Fibroblast of villous mesenchyme (primary cell): ENCODE measurements at places on chromosomes 4 and X.

DNA sequence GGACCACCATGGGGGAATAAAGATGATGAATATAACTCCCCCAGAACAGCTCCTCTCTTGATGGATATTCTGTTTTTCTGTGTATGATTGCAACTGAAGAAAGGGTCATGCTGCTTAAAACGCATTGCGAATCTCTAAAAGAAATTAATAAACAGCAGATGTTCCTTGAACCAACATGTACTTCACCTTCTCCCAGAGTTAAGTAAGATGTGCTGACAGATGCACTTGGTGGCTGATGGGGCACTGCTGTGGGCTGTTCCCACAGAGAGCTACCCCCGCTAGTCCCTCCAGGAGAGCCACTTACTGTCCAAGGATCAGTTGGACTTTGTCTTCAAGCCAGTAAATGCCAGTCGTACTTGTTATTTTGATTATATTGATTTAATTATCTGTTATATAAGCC lies 26.3 kb upstream of the C4orf54 start:
- no peak for DNase-seq

- no peak for DNase-seq
These were observed 150.6 kb downstream of the CEP135 start for GRCh38 chr4:56099378-56099786.

DNA sequence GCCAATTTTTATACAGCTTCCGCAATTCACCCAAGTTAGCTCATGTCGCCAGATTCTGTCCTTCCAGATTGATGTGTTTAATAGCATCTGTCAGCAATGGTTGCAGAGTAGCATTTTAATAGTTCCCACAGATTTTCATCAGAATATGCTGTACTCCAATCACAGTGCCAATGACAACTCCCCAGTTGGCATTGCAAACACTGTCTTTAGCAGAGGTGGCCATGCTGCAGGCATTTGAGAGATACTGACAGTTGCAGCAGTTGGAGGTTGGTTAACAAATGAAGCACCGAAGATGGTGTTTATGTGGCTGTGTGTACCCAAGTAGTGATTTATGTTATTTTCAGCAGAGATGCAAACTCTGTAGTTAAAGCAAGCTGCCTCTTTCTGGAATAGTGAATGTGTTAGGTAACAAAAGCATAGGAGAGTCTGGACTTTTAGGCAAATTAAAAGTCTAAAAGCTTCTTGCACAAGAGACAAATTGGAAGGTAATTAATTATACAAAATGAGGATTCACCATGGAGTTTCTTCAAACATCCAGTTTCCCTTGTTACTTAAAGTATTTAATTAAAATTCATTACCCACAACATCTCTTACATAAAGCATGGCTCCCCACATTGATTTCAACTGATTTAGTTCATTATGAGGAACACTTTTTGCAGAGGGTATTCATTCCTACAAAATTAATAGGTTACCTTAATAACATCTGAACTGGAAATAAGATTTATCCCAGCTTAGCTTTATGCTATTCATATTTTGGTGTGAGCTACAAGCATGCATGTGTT lies 65.2 kb downstream of the PARM1 start:
- no peak for DNase-seq

DNA sequence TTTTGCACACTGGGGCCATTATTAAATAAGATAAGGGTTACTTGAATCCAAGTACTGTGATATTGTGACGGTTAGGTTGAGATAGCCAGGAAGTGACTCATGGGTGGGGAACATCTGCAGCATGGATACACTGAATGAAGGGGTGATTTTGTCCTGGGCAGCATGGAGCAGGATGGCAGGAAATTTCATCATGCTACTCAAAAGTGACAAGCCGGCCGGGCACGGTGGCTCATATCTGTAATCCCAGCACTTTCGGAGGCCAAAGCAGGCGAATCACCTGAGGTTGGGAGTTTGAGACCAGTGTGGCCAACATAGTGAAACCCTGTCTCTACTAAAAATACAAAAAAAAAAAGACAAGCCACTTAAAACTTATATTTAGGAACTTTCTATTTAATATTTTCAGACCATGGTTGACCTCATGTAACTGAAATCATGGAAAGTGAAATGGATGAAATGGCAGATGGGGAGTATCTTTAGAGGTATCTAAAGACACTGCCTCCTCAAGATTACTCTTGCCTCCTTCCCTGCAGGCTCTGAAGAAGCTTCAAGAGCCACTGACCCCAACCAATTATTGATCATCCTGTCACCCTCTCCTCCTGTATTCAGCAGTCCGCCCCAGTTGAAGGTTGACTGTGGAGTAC lies 3.9 kb upstream of the TRIM60 start:
- peak; percentile 31 for DNase-seq

- no peak for DNase-seq
These were observed 136.0 kb upstream of the NPY2R start for GRCh38 chr4:155072417-155072816.

- DNase-seq, result no peak
These were observed 29.7 kb downstream of the IL21 start for GRCh38 chr4:122591196-122591595.

DNA sequence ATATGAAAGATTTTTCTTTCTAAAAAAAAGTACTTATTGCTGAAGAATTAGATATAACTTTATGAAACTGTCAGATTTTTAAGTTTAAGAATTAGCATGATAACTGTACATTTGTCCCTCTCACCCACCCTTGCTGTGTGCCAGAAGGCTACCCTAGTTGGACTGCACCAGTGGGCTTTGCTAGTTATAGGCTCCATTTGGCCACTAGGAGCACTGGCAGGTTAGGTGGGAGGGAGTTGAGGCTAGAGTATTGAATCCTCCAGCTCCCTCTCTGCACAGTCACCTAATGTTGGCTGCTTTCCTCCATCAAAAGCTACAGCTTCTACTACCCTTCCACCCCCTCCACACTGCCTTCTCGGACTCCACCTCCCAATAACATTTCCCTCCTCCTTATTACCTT lies 84.2 kb downstream of the TASL start:
- DNase-seq, result no peak

DNA sequence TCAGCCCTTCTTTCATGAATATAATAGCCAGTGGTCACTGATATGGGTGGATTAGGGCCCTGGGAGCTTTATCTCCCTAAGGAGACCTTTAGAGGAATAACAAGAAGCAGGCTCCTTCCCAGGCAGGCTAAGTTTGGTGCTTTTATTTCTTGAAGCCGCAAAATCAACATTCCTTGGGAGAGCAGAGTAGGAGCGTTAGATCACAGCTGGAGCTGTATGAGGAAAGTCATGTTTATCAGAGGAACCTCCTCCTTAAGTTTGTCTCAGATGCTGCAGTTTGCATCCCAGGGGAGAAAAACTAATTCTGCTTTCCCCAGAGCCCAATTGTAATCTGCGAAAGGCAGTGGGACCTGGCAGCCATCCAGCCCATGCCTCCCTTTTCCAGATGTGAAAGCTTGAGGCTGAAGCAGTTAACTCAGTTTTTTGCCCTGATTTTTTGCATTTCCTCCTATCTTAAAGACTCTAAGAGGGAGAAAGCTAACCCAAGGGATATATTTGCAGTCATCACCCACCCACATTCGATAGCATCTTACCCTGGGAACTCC lies 186.0 kb upstream of the FRMPD4 start:
- DNase-seq, result peak; percentile 78

GRCh38 chrX:109704563-109704962 lies 28.5 kb downstream of the ACSL4 start:
- no peak for DNase-seq

GRCh38 chr4:165864271-165864670 lies 8.8 kb upstream of the TLL1 start:
- no peak for DNase-seq

DNA sequence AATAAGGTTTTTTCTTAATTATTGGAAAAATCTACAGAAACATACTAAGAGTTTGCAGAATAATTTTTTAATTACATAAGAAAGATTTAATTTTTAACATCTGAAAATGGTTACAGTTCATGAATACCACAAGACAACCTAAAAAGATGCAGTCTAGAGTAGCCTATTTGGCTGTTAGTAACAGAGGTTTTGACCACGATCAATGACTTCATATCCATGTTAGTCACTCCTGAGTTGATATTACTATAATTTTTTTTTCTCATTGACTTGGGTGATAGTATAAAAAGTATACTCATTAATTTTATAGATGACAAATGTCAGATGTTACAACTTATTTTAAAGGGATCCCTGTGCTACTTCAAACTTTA lies 272.5 kb downstream of the DCTD start:
- no peak for DNase-seq

DNA sequence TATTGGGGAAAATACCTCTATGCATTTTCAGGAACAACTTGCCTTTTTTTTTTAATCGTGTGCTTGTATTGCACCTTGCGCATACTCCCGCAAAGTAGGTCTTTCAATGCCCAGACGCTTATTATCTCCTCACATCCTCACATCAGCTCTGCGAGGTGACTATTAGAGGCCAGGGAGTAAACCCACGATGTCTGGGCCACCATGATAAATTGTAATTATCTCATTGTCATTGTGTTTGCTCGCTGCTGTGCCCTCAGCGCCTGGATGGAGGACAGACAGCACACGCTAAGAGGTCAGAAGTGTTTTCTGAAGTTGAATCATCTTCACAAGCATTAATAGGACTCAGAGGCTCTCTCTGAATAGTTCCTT lies 1.0 kb upstream of the RELL1 start:
- DNase-seq, result no peak

- DNase-seq, result no peak
These were observed 191.8 kb upstream of the PSAPL1 start for GRCh38 chr4:7626531-7626930.

GRCh38 chr4:71553605-71554004 lies 214.8 kb downstream of the SLC4A4 start:
- DNase-seq, result peak; percentile 27

DNA sequence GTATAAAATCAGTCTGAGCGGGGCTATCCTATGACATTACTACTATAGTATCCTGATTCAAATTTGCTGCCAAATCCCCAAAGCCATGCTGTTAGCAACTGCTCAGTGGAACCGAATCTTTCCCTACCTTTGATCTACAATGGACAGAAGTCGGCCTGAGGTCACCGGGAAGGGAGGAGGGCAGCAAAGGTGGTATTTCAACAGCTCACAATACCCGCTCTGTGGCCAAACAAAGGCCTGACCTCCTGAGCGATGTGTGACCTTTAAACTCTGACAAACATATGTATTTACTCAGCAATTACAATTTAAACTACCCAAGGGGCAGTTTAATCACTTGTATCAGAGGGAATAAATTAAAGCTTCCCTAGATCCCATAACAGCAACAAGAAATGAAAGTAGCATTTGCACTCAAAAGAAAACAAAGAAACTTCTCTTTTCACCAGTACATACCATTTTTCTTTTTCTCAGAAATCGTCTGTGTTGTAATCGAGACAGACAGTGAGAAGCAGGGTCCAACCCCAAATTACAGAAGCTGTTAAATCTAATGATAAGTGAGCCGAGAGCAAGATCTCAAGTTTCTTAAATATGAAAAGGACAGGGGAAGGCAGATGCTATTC lies 11.6 kb upstream of the TMEM128 start:
- no peak for DNase-seq

DNA sequence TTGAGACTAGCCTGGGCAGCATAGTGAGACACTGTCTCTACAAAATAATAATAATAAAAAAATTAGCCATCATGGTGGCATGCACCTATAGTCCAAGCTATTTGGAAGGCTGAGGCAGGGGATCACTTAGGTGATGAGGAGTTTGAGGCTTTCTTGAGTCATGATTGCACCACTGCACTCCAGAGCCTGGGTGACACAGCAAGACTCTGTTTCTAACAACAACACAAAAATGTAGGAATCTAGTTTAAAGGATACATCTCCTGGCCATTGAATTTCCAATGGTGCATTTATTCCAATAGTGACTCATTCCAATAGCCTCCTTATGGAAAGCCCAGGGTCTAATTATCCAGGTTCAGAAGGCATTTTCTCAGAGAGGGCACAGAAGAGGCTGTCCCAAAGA lies 21.9 kb upstream of the HERC6 start:
- no peak for DNase-seq

GRCh38 chr4:170687751-170688150 lies 598.0 kb upstream of the AADAT start:
- DNase-seq, result no peak

DNA sequence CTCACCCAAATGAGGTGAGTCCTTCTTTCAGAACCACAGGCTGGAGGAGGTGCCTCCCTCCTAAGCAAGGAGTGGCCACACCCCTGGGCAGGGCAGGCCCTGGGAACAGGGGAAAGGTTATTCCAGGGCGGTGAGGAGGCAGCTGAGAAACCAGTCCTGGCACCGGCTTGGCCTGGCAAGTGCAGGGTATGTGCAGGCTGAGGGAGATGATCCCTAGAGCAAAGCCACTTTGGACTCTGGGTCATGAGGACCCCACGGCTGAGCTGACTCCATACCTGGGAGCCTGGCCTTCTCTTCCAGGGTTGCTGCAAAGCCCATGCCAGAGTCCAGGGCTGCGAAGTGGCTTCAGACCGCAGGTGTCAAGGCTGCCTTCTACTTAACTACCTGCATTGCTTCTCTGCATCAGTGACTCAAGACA lies 49.5 kb upstream of the HELT start:
- DNase-seq, result no peak

DNA sequence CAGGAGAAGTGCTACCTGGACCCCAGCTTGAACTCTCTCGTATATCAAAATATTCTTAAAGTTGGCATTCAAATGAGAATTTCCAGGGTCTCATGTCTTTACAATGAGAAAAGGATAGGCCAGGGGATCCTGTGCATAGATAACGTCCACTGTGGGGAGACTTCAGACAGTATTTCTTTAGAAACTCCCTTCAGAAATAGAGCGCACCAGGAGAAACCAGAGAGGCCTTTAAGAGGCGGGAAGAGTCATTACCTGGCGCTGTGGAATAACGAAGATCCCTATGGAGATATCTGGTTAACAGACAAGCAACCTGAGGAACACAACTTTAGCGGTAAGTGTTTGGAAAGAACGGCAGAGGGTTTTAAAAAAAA lies 600 bp downstream of the RADX start:
- no peak for DNase-seq

DNA sequence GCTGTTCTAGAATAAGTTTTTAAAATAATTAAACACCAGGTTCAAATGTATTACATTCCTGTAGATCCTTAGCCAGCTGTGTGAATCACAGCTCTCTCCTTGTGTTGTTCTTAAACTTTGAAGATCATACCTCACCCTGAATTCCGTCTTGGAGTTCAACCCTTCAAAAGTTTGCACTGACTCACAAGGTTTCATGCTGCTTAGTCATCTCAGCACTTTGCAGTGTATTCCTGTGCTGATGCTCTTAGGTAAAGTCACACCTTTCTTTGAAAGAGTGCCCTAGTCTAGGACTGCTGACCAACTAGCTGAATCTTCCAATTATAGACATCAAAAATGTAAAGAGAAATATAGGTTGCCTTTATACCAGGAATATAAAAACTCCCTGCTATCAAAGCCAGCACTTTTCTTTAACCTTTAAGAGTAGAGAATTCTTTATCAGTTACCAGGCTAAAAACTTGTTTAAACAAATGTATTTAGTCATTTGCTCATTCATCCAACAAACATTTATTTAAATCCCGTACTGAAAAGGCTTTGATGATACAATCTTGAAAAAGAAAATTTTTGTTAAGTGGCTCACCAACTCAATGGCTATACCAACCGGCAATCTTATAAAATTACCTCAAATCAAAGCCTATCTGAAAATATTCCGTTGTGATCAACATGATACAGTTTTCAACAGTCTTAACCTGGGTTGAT lies 169.7 kb downstream of the RAP1GDS1 start:
- peak; percentile 70 for DNase-seq
